ENCODE measurements at places on chromosomes 13 and 19.

GRCh38 chr19:42109896-42110295, 22.4 kb downstream of the POU2F2 start:
- DNase-seq: no peak

GRCh38 chr13:33233547-33233946, 52.0 kb downstream of the STARD13 start:
- no peak for DNase-seq

DNA sequence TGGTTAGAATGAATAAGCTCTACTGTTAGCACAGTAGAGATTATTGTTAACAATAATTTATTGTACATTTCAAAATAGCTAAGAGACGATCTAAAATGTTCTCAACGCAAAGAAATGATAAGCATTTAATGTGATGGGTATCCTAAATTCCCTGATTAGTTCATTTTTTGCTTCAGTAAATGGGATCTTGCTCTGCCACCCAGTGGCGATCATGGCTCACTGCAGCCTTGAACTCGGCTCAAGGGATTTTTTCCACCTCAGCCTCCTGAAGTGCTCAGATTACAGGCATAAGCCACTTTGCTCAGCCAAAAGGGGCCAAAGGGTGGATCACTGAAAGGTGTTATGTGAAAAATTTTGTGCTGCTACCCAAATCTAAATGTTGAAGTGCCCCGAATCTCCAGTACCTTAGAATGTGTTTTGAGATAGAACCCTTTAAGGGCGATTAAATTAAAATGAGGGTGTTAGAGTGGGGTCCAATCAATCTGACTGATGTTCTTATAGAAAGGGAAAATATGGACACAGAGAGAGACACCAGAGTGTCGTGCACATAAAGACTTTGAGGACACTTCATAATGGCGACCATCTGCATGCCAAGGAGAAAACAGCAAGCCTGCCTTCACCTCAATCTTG, 31.5 kb upstream of the ZNF766 start:
- DNase-seq: no peak

DNA sequence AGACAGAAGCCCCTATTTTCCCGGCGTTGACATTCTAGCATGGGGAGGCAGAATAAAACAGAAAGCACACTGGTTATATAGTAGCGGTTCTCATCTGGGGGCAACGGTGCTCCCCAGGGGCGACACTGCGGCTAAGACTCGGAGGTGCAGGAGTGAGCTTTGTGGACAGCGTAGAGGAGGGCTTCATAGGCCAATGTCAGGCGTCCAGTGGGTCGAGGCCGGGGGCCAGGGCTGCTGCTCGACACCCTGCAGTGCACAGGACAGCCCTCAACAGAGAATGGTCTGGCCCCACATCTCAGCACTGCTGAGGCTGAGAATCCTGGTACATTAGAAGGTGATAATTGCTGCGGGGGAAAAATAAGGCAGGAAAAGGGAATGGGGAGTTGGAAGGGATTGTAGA, 1.5 kb downstream of the ZNF628 start:
- DNase-seq: no peak

Measured in A549 (cell line).